GM12864 (cell line): ENCODE measurements at places on chromosomes 12 and 14.

GRCh38 chr14:80575763-80576162, 364.5 kb upstream of the DIO2 start:
- DNase-seq: no peak

DNA sequence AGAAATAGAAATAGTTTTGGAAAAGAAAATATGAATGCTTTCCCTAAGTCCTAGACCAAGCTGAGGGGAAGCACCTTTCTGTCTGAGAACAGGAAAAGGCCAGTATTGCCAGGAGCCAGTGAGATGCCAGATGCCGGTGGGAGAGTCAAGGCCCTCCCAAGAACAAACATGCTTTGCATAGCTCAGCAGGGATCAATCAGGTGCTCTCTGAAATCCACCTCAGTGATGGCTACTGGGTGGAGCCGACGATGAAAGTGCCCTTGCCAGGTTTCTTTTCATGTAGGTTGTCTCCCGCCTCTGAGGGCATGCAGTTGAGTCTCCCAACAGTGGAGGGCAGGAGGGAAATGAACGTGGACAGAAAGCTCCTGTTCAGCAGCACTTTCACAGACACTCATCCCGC, 28.3 kb downstream of the DEGS2 start:
- DNase-seq: no peak

DNA sequence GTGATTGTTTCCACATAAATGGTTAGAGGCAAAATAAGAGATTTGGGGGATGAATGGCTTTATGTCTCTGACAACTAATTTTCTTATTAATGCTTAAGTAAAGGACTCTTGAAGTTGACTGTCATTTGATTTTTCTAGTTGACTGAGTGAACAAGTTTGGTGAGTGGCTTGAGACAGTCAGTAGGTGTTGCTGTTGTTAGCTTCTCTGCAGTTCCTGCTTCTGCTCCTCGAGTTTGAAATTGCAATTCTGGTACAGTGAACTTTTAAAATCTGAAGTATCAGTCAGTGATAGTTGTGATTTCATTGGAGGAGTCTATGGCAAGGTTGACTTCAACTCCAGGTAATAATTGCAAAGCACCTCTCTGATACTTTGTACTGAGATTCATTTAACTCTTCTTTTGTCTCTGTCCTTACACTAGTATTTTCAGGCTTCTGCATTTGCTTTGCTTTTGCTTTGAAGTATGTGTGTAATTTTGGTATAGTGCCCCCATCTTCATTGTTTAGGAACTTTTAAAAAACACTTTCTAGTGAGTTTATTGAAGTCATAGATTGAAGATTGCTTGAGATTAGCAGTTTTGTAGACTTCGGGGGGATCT, 415.5 kb downstream of the PCNX1 start:
- DNase-seq: peak; percentile 61

GRCh38 chr12:7787574-7788293, 1.5 kb upstream of the NANOG start:
- no peak for DNase-seq

DNA sequence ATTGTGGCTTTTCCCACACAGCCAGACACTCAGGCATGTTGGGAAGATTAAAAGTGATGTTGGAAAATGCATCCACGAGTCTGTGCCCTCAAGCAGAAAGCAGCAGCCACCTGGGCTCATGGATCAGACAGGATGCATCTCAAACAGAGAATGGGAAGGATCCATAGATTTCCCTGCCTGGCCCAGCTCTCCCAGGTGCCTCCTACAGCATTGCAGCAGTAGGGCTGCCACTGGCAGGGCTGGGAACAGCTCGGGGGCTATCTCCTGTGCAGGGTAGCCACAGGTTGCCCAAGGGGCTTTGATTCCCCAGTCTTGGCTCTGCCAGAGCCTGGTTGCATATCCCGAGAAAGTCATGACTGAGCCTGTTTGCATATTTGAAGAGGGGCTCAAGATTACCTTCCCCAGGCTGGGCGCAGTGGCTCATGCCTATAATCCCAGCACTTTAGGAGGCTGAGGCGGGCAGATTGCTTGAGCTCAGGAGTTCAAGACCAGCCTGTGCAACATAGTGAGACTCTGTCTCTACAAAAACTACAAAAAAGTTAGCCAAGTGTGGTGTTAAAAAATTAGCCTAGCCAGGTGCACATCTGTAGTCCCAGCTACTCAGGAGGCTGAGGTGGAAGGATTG, 19.5 kb downstream of the C14orf132 start:
- DNase-seq: no peak

DNA sequence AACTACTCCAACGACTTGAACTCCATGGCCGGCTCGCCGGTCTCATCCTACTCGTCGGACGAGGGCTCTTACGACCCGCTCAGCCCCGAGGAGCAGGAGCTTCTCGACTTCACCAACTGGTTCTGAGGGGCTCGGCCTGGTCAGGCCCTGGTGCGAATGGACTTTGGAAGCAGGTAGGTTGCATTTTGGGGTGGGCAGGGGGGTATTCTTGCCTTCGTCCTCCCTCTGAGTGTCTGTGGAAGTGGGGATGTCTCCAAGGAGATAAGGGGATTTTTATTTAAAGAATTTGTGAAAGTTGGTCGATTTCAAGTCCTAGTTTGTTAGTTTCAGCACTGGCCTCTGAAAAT, 1.3 kb downstream of the ASCL1 start:
- DNase-seq: no peak

DNA sequence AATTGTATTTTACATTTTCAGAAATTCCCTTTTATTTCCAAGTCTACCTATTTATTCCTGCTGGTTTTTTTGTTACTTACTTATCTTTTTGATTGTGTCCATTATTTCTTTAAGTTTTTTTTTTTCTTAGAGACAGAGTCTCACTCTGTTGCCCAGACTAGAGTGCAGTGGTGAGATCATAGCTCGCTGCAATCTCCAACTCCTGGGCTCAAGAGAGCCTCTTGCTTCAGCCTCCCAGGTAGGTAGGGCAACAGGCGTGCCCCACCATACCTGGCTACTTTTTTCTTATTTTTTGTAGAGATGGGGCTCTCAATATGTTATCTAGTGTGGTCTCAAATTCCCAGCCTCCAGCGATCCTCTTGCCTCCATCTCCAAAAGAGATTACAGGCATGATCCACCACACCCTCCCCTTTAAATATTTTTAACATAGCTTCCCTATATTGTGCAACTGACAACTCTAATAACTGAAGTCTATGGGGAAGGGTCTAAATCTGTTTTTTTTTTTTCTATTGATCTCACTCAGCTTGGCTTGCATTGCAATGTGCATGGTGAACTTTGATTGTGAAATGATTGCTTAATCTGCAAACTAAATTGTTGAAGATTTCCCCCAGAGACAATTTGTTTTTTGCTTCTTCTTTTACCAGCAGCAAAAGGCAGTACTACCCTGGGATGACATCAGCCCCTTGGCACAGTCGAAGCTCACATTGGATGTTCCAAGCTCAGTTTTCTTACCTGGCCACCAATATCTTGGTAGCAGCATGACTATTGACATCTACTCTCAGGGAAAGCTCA, 25.7 kb upstream of the COCH start:
- DNase-seq: no peak

- peak; percentile 45 for DNase-seq
Observed at GRCh38 chr14:56195704-56196103, 77.5 kb downstream of the PELI2 start.

GRCh38 chr12:78559886-78560285, 304.7 kb upstream of the SYT1 start:
- DNase-seq: no peak

DNA sequence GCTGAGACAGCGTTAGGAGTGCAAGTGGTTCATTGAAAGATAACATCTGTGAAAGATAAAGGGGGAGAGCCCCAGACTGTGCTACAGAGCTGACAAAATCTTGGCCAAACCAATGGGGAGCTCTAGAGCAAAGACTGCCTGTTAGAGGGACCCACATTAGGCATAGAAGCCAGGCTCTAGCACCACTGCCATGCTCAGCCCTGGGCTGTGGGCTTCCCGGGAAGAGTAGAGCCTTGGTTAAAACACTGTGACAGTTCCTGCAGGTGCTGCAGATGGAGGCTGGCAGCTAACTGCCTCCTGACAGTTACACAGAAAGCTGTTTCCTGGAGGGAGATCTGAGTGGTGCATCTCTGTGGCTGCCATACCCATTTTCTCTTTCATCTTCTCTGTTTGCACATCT, 23.0 kb downstream of the TSHR start:
- no peak for DNase-seq

DNA sequence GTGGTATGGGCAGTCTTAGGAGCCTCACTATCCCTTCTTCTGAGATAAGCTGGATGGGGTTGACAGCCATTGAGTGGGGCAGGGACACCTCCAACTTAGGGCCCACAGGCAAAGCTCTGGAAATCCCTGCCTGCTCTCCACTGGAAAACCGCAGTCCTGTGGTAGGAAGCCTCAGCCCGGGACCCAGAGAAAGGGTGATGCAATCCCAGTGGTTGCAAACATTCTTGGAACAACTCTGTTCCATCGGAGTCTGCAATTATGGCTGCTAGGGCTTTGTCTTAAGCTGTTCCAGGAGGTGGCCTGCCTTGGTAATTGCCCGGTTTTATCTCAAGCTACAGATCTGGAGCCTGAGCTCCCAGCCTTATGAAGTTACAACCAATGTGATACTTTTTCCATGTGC, 133.4 kb downstream of the DICER1 start:
- DNase-seq: no peak

GRCh38 chr12:17928708-17929366, 161.2 kb downstream of the RERGL start:
- no peak for DNase-seq

DNA sequence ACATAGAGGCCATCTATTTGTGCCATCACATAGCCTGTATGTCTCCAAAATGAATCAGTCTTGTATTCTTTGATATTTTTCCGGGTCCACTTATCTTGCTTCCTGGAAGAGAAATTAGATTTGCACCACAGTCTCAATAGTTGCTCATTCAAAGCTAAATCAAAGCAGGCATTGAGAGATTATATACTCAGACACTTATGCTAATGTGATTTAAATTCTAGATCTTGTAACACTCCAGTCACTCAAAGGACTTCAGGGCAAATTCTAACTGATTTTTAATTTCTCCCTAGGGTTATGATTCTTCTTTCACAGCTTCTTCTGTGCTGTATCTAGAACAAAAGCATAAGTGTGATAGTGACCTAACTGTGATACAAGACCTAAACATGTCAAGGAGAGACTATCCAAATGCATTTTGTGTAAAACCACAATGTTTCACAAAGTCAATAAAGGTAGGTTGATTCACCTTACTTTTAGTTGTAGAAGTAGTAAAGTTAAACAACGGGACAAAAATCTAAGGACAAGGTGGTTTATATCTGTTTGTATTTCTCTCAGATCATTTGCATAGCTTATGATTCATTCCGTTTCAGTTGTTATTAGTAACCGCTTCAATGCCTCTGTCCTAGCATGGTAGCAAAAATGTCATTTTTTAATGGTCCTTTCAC, 26.8 kb downstream of the PLBD1 start:
- DNase-seq: no peak

DNA sequence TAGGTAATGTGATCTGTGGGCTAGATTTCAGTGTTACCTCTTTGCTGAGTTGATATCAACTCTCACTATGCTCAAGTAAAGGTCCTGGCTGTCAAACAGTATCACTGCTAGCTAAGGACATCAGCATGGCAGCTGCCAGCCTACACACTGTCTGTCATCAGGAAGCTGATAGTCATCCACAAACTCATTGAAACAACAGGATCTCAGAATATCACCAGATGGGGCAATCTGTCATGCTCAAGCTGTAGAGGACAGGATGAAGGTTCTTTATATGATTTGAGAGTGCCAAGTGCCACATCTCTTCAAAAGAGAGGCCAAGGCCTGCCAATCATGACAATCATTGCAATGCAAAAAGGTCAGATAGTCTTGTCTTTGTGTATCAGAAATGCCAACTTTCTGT, 811.5 kb upstream of the SEL1L start:
- DNase-seq: no peak

DNA sequence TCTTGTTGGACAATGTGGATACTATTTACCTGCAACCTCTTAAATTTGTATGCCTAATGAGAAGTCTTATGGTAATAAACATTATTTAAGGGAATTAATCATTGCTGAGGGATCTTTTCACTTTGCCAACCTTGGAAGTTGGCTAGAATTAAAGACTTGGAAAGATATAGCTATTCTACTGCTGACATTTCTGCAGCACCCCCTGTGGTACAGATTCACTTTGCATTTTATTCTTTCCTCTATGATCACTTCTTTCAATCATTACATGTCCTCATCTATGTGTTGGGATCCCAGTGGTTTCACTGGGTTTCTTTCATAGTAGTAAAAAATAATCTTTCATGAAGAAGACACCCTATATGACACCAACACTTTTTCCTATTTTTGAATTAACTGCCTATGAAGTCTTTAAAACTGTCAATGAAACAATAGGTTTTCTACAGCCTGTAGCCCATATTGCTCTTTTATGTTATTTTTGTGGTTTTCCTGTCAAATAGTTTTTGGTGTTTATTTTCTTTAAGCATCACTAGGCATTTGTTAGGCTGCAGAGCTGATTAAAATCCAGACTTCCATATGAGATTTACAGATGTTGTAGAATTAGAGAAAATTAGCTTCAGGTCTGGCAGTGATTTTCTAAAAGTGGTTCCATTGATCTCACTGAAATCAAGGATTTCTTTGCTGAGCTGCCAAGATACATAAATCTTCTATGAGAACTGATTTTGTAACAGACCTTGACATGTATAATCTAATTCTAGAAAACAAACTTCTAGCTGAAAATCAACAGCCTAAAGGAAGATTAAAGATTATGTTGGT, 256.1 kb downstream of the NAV3 start:
- no peak for DNase-seq

- no peak for DNase-seq
Observed at GRCh38 chr12:16012117-16012516, 101.0 kb downstream of the DERA start.

DNA sequence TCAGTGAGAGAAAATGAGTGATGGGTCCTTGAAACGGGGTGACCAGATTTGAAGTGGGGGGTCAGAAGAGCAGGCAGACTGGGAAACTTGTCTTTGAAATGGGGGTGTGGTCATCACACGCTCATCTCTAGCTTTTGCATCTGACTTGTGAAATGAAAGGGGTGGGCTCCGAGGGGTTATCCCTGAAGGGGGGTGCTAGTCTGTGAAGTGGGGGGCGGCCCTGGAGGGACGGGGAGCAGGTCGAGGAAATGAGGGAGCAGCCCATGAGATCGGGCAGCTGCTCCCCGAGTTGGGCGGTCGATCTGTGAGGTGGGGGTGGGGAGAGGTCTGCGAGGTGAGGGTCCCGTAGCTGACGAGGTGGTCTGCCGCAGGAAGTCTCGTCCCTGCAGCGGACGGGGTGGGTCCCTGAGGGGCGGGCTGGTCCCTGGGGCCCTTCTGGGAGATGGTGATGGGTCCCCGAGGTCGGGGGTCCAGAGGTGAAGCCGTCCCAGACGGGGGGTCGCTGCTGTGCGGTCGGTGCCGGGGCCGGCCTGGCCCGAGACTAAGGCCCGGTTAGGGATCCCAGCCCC, 542 bp downstream of the PXN start:
- DNase-seq: no peak

GRCh38 chr12:93059925-93060665, 131.0 kb upstream of the EEA1 start:
- peak; percentile 70 for DNase-seq

GRCh38 chr14:100292301-100292775, 13.9 kb downstream of the SLC25A29 start:
- DNase-seq: no peak

GRCh38 chr12:104684884-104685283, 228.1 kb downstream of the CHST11 start:
- no peak for DNase-seq
